ENCODE measurements at places on chromosomes 3 and 15. TPM values are rescaled to one million over a fixed set of nuclear protein-coding genes. Genes with fewer than 3 reads are reported as not detected.

DNA sequence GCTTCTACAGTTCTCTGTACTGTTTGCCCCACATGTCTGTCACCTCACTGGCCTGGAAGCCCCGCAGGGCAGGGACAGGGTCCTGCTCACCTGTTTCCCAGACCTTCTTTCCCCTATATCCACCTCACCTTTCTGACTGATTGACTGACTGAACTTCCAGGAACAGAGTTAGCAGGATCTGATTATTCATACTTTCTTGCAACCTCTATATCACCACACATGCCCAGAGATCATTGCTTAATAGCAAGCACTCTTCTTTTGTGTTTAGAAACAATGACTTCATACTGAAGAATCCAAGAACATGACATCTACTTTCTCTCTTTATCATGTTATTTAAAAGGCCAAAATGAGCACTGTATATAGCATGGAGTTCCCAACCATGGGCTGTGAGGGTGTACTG lies 18.0 kb upstream of the CLEC3B start:
- no peak overlapping the region for H3K4me3 ChIP-seq
- no peak for DNase-seq
- no peak overlapping the region for H3K27ac ChIP-seq
- no peaks in the 10 kb centered on the region for H3K27me3 ChIP-seq
- H3K4me1 ChIP-seq, result no peaks in the 10 kb centered on the region

GRCh38 chr15:44471885-44472455 lies 44.5 kb downstream of the CTDSPL2 start:
- H3K27me3 ChIP-seq, result no peaks in the 10 kb centered on the region
- H3K27ac ChIP-seq, result no peak overlapping the region
- no peaks in the 10 kb centered on the region for H3K4me1 ChIP-seq
- H3K4me3 ChIP-seq, result no peak overlapping the region
- peaks cover 22% of the 10 kb centered on the region for H3K36me3 ChIP-seq

DNA sequence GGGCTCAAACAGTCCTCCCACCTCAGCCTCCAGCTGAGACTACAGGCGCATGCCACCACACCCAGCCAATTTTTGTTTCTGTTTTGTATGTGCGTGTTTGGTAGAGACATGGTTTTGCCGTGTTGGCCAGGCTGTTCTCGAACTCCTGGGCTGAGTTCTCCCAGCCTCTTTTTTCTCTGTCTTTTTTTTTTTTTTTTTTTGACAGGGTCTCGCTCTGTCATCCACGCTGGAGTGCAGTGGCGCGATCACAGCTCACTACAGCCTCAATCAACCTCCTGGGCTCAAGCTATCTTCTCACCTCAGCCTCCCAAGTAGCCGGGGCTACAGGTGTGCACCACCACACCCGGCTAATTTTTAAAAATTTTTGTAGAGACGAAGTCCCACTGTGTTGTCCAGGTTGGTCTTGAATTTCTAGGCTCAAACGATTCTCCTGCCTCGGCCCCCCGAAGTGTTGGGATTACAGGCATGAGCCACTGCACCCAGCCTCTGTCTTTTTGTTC lies 867 bp upstream of the DCAF1 start:
- DNase-seq, result no peak
- H3K27me3 ChIP-seq, result no peaks in the 10 kb centered on the region
- peaks cover under 1% of the 10 kb centered on the region for H3K36me3 ChIP-seq
- peak overlapping the region; percentile 32 for H3K4me3 ChIP-seq
- peak overlapping the region; percentile 98 for H3K27ac ChIP-seq

FANCD2OS gene
- not detected for polyA plus RNA-seq

PCOLCE2 gene
- polyA plus RNA-seq, result 1.6 TPM

- no peaks in the 10 kb centered on the region for H3K27me3 ChIP-seq
- H3K36me3 ChIP-seq, result peaks cover 28% of the 10 kb centered on the region
- peaks cover 23% of the 10 kb centered on the region for H3K4me1 ChIP-seq
- DNase-seq, result no peak
- H3K4me3 ChIP-seq, result no peak overlapping the region
- no peak overlapping the region for H3K27ac ChIP-seq
Observed at GRCh38 chr3:124783696-124784095, 53.4 kb downstream of the UMPS start.

- H3K4me3 ChIP-seq, result no peak overlapping the region
- H3K27ac ChIP-seq, result no peak overlapping the region
- DNase-seq, result no peak
- H3K27me3 ChIP-seq, result no peaks in the 10 kb centered on the region
- H3K4me1 ChIP-seq, result no peaks in the 10 kb centered on the region
Observed at GRCh38 chr3:29764041-29764440, 483.2 kb downstream of the RBMS3 start.

GRCh38 chr3:152192050-152192449 lies 76.7 kb upstream of the MBNL1 start:
- H3K36me3 ChIP-seq, result no peaks in the 10 kb centered on the region
- no peaks in the 10 kb centered on the region for H3K27me3 ChIP-seq
- no peak overlapping the region for H3K4me3 ChIP-seq
- H3K27ac ChIP-seq, result no peak overlapping the region
- DNase-seq, result no peak
- H3K4me1 ChIP-seq, result no peaks in the 10 kb centered on the region

DNA sequence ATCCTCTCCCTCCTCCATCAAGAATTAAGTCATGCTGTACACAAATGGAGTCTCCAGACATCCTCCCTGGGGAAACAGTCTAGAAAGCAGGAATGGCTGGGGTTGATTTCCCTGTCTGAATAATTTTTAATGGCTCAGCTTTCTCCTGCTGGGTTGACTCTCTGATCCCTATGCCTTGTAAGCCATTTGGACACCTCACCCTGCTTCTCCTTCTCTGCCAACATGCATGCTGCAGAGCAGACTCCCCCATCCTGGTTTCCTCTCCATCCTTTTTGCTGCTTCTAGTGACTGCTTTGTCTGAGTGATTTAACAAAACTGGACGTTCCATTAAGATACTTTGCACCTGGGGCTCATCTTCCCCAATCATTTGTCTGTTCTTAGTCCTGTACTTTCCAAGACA lies 22.2 kb downstream of the SV2B start:
- no peak for DNase-seq
- no peaks in the 10 kb centered on the region for H3K36me3 ChIP-seq
- no peak overlapping the region for H3K4me3 ChIP-seq
- H3K27me3 ChIP-seq, result peaks cover 12% of the 10 kb centered on the region

DNA sequence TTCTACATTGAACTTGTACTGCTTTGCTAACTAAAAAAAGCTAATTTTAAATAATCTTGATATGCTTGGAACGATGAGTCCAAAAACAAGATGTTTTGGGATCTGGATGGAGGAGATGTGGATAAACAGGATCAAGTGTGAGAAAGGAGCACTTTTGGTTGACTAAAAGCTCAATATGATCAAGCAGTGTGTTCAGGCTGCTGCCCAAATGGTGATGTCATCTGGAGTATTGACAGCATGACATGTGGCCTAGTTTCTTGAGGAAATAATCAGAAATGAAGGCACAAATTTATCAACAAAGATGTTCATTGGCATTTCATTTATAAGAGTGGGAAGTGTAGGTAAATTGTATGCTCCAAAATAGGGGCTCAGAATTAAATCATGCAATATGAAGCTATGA lies 161.2 kb downstream of the SOX2 start:
- H3K36me3 ChIP-seq, result no peaks in the 10 kb centered on the region
- H3K27me3 ChIP-seq, result no peaks in the 10 kb centered on the region
- H3K4me3 ChIP-seq, result no peak overlapping the region

RETNLB gene
- polyA plus RNA-seq, result not detected

- H3K4me1 ChIP-seq, result no peaks in the 10 kb centered on the region
- H3K27me3 ChIP-seq, result no peaks in the 10 kb centered on the region
- H3K27ac ChIP-seq, result no peak overlapping the region
- no peak for DNase-seq
Observed at GRCh38 chr3:16337856-16338540, 73.0 kb downstream of the OXNAD1 start.
